ENCODE measurements at places on chromosomes 3 and 15.

DNA sequence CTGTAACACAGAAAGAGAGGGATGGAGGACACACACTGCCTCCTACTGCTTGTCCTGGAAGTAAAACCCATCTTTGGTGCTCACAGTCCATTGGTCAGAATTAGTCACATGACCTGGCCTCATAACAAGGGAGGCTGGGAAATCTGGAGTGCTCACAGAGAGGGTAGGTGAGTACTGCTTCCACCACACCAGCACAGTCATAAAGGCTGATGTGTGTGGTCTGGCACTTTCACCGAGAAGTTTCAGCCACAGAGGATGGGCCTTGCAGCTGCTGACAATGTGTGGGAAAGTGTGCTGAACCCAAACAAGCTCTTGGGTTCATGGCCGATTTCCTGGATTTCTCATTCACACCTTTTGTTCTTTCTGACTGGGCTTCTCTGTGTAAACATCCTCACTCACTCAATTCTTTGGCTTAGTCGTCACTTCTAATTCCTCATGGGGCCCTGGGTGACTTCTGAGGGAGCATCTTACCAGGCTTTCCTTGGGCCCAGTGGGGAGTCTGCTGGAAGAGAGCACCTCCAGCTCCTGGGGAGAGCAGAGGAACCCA, 100.7 kb downstream of the ASB7 start:
- no peak for DNase-seq

DNA sequence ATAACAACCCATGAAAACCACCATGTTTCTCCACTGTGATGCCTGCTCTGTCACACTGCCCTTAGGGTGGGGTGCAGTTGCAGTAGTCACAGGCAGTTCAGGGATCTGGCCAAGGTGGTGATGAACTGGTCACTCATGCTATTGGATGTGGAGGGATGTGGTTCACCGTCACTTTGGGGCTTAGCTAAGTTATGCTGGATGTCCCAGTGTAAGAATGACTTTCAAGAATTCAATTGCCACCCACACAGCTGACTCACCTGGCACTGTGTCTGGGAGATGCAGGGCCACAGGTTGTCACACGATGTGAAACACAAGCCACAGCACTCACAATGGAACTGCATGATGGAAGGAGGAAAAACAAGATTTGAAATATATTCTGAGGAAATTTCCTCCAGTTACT, 146.1 kb upstream of the CTNNB1 start:
- DNase-seq, result no peak

GRCh38 chr3:147297761-147298350, 108.5 kb downstream of the ZIC4 start:
- no peak for DNase-seq

- DNase-seq, result no peak
These were observed 96.8 kb upstream of the RGMA start for GRCh38 chr15:93185796-93186195.

DNA sequence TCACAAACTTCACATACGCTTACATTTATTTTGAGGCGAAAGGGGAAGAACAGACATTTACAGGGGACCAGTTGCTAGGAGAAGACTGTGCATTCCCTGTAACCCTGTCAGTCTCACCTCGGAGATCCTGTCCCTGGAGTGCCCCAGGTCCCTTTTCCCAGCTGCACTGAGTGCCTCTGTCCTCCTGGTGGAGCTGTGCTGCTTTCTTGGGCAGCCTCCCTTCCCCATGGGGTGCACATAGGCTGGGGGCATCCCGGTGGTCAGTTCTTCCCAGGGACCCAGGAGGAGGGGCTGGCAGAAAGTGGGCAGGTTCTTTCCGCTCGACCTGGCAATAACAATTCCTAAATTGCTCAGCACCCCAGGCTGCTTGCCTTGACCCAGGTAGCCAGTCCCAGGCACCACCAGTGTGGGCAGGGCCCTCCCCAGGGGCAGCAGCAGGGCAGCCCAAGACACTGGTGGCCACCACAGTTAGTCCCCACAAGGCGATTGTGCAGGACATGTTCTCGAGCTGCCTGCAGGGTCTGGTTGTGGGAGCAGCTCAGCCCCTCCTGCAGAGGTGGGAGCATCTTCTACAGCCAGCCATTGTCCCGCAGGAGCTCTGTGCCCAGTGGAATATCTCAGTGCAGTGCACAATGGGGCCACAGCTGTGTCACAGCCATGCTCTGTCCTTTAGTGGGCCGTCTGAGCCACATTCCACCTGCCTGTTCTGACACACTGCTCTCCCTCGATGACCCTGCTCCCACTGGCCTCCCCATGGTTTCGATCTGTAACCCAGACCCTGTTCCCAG, 36.3 kb downstream of the APBA2 start:
- peak; percentile 61 for DNase-seq

DNA sequence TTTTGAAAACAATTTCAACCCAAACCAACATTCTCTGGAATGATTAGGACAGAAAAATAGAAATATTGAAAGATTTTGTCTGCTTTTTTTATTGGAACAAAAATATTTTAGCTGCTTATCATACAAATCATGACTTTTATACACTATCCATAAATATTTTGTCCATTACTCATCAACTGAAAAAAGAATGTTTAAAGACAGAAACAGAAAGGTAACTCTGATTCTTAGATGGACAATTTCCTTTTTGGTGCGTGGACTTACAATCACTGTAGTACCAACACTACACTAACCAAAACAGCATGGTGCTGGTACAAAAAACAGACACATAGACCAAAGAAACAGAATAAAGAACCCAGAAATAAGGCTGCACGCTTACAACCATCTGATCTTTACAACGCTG, 582.8 kb upstream of the CCDC54 start:
- no peak for DNase-seq

GRCh38 chr3:54345847-54346375, 223.6 kb downstream of the CACNA2D3 start:
- no peak for DNase-seq

DNA sequence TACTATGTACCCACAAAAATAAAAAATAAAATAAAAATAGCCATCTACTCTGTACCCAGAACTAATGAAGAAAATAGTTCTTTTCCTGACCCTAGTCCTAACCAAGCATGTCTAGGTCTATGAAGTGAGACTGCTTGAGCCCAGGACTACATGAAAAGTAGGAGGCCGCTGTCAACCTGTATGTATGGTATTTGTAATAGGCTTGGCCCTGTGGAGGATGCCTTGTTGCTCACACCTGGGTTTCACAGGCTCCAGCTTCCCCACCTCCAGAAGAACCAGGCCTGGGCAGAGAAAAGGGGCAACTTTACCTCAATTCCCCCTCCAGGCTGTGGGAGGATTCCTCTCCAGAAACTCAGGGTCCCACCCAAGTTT, 6.8 kb upstream of the PKM start:
- no peak for DNase-seq

GRCh38 chr15:35616498-35617271, 70.7 kb upstream of the DPH6 start:
- DNase-seq, result no peak

DNA sequence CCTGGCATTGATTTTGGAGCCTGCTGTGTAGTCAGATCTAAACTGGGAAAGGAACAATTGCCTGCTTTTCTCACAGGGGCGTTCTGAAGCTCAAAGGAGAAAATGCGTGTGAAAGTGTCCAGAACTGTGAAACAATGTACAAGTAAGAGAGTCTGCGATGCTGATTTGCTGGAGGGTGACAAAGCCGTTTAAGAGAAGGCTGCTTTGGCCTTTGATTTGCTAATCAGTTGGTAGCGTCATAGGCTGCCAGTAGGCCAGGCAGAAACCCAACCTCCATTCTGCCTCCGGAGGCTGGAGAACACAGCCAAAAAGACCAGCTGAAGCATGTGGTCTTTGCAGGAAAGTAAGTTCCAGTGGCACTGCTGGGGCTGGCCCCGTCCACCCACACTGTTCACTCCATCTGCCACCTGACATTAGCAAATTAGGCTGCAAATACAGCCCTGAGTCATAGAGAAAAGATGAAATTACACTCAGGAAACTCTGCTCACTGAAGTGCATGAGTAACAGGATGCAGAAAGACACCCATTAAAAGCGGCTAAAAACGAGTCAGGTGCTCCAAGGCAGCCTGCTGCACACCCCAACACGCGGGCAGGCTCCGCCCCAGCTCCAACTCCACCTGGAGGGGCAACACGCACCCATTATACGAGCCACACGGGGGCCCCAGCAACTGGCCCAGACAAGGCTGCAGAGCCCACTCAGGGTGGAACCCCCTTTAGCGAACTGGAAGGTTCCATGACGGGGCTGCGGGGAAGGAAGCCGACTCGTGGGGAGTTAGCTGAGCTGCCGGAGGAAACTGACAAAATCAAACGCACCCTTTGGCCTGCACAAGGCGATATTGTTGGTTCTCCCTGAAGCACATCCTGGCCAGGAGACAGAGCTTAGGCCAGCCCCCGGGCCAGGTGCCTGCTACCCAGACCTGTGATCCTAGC, 31.6 kb downstream of the ZDHHC19 start:
- peak; percentile 51 for DNase-seq

GRCh38 chr15:93451822-93452221, 362.8 kb upstream of the RGMA start:
- DNase-seq, result no peak

DNA sequence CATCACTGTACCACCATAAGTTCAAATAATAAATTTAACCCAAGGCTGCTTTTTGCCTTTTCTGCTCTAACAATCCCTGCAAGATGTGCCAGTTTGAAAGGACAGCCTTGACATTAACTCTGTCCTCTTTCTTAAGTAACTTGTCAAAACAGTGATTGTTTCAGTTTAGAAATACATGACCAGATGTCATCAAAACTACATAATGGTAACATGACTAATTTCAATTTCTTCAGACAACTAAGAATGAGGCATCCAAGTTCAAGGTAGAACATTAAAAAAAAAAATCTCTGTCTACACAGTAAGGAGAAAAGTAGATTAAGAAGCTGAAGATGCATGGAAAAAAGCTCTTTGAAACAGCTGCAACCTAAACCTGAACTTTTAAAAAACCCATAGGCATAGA, 47.4 kb downstream of the SHQ1 start:
- no peak for DNase-seq

DNA sequence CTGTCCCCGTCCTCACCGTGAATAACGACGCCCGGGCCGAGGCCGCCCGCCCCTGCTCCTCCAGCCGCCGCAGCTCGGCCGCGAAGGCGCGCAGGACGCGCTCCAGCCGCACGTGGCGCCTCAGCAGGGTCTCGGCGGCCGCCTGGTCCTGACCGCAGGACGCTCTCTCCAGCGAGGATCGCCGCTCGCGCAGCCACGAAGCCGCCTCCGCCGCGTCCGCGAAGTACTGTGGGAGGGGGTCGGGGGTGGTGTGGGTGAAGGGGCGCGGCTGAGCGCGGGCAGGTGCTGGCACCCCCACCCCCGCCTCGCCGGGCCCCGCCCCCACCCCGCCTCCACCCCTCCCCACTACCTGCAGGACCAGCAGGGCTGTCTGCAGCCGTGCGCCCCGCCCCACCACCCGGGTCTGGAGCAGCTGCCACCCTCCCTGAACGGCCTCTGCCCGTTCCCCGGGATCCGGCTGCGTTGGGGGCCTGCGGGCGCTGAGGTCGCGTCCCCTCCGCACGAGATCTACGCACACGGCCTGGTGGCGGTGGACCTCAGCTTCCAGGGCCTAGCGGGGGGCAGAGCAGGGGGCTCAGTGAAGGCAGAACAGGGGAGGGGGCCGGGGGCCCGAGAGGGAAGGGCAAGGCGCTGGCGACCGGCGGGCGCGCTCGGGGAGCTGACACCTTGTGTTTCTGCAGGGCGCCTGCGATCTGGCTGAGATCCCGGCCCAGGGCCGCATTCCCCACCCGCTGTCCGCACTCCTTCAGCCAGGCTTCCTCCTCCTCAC, 11.7 kb downstream of the SPTBN5 start:
- no peak for DNase-seq

DNA sequence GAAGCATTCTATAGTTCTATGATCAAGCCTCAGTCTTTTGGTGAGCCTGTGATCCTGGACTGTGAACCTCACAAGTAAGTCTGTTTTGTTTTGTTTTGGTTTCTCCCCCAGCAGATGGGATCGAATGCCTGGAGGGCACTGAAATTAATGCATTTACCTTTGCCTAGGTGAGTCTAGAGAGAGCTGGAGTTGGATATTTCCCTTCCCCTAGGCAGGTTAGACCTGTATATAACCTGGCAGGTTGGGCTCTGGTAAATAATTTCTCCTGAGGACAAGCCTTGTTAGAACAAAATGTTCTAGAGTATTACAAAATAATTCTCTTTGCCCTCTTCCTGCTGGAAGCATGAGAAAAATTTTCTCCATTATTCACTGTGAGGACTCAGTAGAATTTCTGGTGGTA, 211.9 kb downstream of the TPRG1 start:
- no peak for DNase-seq

DNA sequence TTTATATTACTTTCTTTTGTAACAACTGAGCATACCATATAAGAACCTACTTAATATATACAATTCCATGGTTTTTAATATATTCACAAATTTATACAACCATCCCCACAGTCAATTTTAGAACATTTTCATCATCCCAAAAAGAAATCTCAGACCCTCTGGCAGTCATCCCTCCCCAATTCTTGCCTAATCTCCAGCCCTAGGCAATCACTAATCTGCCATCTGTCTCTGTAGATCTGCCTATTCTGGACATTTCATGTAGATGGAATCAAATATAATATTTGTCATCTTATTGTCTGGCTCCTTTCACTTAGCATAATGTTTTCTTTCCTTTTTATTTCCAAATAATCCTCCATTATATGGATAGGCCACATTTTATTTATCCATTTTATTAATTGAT, 92.5 kb downstream of the LARS2 start:
- no peak for DNase-seq

DNA sequence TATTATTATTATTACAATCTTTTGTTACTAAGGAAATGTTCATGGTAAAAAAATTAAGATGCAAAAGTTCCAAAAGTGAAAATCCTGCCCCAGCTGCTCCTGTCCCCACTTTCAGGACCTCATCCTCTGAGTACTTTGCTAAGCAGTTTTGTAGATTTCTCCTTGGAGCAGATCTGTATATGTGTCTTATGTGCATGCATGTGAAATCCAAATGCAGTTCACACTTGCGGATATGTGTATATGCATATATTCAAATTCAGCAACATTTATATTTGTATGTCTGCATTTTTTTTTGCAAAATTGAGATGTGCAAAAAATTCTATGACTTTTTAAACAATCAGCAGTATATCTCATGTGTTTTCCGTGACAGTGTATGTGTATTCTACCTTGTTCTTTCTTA, 19.2 kb downstream of the CHCHD6 start:
- no peak for DNase-seq

DNA sequence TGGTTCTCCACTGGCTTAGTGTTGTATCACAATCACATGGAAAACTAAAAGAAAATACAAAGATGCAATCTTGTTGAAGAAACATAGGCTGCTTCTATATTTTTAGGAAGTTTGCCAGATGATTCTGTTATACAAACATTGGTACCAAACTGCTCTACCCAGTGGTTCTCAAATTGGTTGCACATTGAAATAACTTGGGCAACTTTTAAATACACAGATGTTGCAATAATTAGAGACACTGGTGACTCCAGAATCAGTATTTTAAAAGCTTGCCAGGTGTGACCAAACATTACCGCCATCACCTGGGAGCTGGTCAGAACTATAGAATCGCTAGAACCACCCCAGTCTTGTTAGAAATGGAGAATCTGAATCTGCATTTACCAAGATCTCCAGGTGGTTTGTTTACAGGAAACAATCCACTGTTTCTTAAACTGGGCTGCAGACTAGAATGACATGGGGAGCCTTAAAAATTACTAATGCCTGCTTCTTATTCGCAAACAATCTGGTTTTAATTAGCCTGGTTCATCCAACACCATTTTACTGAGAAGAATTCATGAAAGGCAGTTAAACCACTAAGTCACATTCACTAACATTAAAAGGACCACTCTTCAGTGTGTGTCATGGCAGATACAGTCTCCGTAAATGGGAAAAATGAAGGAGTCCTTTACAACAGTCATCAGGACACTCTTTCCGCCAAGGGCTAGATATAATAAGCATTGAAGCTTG, 76.5 kb downstream of the ACAP2 start:
- no peak for DNase-seq

GRCh38 chr3:30586096-30586805, 20.1 kb upstream of the TGFBR2 start:
- no peak for DNase-seq

Measured in aorta (tissue), 5 donors.